ENCODE measurements at places on chromosomes 11 and 22.

DNA sequence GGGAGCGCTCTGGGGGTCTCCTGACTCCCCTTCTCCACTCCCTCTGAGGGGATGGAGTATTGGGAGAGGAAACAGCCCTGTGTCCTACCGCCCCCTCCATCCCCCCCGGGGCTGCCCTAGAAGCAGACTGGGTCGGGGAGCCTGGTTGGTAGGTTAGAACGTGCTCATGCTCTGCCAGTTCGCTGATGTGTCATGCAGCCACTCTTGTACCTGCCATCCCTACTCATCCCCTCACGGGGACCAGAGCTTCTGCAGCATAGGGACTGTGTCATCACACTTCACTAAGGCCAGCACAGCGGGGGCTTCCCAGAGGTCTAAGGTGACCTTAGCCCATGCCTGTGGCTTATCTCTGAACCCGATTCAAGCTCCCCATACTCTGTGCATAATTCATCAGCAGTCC lies 4.7 kb downstream of the KCNJ1 start:
- DNase-seq, result no peak

DNA sequence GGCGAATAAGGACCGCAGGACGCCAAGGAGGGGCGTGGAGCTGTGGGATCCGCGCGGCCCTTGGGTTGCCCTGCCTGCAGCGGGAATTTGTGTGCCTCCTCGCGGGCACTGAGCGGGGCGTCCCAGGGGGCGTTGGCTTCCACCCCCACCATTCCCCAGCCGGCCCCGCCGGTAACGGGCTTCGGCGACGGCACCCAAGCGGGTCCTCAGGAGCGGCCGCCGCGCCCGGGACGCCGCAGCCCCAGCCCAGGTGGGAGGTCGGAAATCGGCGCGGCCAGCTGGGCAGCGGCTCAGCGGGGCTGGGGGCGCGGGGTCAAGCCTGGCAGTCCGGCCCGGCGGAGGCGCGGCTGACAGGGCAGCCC lies 320 bp downstream of the CLTCL1 start:
- no peak for DNase-seq

- no peak for DNase-seq
Measured at GRCh38 chr11:123760894-123761293, 6.6 kb upstream of the OR6X1 start.

- no peak for DNase-seq
Measured at GRCh38 chr11:120392793-120393192, 56.6 kb downstream of the ARHGEF12 start.

DNA sequence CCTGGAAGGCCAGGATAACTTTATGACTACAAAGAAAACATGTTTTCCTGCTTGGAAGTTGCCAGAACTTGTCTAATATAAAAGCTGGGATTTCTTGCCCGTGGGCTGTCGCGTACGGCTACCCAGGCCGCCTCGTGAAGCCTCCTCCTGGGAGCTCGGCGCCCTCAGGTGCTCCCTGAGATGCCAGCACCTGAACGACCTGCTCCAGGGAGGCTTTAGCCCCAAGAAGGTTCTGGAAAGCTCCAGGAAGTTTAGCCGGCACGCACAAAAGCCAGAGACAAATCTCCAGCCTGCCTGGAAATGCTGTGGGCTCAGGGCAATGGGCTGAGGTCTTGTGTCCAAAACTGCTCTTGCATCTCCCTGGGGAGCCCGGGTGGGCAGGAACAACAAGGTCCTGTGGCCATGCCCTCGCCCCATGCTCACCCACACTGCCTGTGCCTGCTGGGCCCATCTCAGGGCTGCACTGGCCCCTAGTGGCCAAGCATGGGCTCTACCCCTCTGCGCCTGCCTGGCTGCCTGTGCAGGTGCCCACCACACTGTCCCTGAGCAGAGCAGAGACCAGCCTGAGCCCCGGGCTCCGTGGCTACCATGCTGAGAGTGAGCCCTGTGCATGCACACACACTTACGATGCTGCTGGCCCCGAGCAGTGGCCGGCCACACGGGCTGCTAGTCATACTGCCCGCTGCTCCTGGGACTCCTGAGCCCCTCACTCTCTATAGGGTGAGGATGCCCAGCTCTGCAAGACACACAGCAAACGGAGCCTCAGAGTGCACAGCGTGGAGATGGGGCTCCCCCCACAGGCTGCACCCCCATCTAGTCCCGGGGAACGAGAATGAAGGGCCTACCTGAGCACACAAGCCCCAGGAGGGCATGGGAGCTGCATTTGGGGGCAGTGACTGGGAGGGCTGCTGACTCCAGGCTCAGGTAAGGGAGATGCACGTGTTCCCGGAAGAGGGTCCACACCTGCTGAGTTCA lies 4.9 kb upstream of the CELSR1 start:
- DNase-seq, result peak; percentile 43

DNA sequence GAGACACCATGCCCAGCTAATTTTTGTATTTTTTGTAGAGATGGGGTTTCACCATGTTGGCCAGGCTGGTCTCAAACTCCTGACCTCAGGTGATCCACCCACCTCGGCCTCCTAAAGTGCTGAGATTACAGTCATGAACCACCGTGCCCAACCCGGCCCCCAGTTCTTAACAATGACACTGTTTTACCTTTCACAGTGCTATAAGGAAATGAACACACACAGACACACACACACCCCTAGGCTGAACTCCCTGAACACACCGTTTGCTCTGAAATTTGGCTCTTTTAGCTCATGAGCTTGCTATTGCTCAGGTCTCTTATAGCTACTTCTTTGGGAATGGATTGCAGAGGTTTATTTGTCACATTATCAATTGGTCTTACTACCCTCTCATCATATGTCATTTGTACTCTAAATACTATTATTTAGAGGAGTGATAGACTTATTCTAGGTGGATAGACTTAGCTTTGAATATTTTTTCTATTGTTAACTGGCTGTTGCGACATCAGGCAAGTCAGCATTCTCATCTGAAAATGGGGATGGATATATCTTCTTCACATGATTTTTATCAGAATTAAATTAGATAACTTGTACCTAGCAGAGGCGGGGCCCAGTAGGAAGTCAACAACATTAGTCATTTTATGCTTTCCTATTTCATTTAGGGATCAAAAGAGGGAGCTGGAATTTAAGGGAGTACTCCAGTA lies 2.1 kb downstream of the LYVE1 start:
- DNase-seq, result no peak

GRCh38 chr11:129322941-129323340 lies 52.7 kb upstream of the BARX2 start:
- no peak for DNase-seq

DNA sequence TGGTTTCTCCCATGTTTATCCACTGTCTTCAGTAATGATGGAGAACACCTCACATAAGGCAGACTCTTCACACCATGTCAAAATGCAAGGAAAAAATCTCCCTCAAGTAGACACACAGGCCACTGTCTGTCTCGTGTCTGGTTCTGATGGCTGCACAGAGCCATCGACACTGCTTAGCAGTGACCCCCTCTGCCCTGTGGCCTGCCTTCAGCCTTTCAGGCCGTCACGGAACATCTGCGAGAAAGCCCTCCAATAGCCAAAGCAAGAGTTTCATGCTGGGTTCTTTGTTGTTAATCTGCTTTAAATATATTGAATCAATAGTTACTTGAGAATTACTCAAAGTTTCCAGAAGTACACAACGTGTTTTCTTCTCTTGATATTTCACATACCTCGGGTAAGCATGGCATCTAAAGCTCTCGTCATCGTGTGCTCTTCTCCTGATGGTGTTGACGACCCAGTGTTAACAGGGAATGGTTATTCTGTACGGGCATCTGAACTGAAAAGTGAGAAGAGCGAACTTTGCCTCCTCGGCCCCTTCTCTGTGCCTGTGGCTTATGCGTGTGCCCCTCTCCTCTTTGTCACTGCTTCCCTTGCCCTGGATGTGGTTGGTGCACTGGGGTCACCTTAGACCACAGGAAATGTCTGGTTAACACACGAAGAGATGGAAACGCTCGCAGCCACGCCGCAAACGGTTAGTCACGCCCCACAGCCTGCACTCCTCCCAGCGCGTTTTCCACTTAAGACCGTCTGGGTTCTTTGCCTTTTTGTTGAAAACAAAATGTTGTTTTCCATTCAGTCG lies 33.4 kb upstream of the CTTN start:
- no peak for DNase-seq

GRCh38 chr11:117792992-117793391 lies 4.0 kb downstream of the DSCAML1 start:
- DNase-seq, result no peak

DNA sequence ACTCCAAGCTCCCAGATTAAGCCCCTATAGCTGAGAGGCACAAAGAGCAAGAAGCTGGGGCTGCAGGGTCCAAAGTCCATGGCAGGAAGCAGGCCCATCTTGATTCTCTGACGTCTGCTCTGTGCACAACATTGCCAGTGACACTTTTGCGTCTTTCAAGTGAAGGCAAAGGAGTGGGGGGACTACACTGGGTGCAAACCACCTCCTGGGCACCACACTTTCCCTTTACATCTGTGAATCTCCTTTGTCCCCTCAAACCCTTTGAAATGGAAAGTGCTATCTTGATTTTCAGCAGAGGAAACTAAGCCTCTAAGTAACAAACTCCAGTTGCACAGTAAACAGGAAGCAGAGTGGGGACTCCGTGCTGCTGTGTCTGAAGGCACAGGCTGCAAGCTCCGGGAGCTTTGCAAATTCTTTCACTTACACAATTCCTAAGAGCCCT lies 428.0 kb downstream of the LARGE1 start:
- no peak for DNase-seq

DNA sequence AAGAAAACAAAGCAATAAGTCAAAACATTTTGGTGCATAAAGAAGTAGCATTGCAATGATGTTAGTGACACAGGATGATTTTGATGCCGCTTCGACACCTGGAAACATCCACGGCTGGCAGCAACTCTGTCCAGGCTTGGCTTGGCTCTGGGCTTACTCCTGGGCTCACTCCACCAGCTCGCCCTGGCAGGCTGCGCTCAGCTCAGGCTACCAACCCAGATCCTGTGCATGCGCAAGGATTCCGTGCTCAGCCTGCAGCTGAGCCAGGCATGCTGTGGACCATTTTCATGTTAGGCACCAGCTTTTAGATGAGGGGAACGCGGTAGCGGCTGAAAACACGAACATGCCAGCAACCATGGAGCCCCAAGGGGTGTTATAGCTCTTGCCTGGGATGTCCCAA lies 66.0 kb downstream of the SLC25A17 start:
- DNase-seq, result no peak

DNA sequence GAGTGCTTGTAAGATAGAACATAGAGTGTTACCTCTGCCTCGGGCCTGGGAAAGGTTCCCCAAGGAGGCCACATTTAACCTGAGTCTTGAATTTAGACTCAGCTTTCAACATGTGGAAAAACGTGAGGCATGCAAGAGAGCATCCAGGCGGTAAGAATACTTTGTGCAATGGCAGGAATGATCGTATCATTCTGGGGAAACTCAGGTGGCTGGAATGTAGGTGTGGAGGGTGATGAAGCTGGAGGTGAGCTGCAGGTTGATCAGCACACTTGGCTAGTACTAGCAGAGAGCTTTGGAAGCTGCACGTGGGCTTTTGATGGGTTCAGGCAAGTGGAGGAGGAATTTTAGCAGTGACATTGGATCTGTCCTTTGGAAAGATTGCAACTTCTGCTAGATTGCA lies 270.3 kb upstream of the RAG2 start:
- no peak for DNase-seq
